Chondrocyte (in vitro differentiated cells): ENCODE measurements at places on chromosomes 2 and 18. TPM values are rescaled to one million over a fixed set of nuclear protein-coding genes. Genes with fewer than 3 reads are reported as not detected.

The SPDYA gene
- 1.6 to 3.4 TPM (median 1.6 TPM) in 3 replicates for total RNA-seq

- no peaks in the 10 kb centered on the region for H3K27me3 ChIP-seq
- no peak for DNase-seq
- H3K4me1 ChIP-seq, result peaks cover 5% of the 10 kb centered on the region
- no peaks in the 10 kb centered on the region for H3K36me3 ChIP-seq
- no peak overlapping the region for H3K27ac ChIP-seq
Observed at GRCh38 chr2:134154246-134154645, 99.6 kb upstream of the MGAT5 start.

DNA sequence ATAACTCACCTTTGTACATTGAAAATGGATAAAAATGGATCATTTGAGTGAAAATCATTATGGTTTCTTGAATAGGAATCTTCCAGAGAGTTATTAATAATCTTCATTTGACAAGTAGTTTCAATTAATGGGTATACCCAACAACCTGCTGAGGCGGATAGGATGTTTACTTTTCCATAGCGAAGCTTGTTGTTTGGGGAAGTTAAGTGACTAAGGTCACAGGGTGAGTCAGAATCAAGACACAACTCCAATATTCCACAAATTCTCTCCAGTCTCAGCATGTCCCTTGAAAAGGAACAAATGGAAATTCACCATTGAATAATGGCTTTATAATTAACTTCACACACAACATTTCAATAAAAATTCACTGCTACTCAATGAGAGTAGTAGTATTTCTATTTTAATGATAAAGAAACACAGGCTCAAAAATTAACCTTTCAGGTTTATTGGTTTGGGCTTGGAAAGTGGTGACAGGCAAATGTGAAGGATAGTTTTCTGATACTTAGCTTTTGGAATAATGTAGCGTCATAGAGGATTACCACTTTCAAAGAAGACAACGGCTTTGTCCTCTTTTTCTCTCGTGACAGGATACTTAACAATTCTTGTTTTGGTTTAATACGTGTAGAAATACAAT is 211.3 kb downstream of the GPD2 start:
- no peaks in the 10 kb centered on the region for H3K36me3 ChIP-seq
- H3K27ac ChIP-seq, result no peak overlapping the region
- H3K4me1 ChIP-seq, result no peaks in the 10 kb centered on the region

The PJVK gene
- 3.7 to 6.6 TPM (median 4.2 TPM) in 3 replicates for total RNA-seq

- H3K27ac ChIP-seq, result no peak overlapping the region
- H3K27me3 ChIP-seq, result peaks cover 12% of the 10 kb centered on the region
Observed at GRCh38 chr2:126736133-126736874, 80.3 kb downstream of the GYPC start.
